ENCODE measurements at places on chromosomes 13 and 19.

- DNase-seq: no peak
Measured at GRCh38 chr19:30364866-30365800, 7.1 kb upstream of the ZNF536 start.

DNA sequence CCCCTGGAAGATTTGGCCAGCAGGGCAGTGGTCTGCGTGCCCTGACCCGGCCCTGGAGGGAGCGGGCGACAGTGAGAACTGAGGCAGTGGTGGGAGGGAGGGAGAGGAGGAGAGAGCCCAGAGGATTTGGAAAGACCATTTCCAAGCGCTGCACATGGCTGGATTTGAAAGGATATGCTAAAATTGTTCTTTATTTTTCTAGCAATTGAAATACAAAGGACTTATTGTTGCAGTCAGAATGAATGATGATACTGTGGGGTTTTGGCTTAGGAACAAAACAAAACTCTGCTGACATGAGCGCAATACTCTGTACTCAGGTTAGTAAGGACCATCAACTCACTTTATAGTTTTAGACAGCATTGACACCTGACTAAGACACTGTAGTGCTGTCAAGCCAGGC lies 69.5 kb downstream of the TNFRSF19 start:
- DNase-seq: no peak

DNA sequence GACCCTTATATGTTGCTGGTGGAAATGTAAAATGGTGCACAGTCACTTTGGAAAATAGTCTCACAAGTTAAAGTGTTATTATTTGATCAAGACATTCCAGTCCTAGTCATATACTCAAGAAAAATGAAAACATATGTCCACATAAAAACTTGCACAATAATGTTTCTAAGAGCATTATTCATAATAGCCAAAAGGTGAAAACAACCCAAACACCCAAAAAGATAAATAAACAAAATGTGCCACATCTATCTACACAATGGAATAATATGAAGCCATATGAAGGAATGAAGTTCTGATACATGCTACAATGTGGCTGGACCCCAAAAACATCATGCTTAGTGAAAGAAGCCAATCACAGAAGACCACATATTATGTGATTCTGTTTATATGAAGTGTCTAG lies 14.4 kb upstream of the AKAP8 start:
- no peak for DNase-seq

- DNase-seq: no peak
Measured at GRCh38 chr19:14516746-14517438, 1.3 kb downstream of the DNAJB1 start.

GRCh38 chr19:11337080-11337479 lies 2.4 kb downstream of the RAB3D start:
- DNase-seq: no peak

- DNase-seq: no peak
Measured at GRCh38 chr19:49059053-49059452, 1.5 kb upstream of the CGB7 start.

- DNase-seq: no peak
Measured at GRCh38 chr19:42563352-42564210, 31.1 kb downstream of the CEACAM8 start.
